Fibroblast of skin of back (primary cell): ENCODE measurements at places on chromosomes 2 and 18.

DNA sequence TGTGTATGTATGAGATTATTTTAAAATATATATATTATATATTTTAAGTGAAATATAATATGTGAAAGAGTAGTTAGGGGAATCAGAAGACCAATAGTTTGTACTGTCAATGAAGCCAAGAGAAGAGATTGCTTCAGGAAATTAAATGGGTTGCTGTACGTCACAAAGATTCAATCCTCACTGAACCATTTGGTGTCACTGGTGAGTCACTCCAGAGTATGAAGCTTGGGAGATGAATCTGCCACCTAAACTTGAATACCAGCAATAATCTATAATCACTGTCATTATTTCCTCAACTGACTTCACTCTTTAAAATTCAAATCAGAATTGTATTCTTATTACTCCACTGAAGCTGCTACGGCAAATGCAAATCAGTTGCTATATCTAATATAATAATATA, 41.9 kb upstream of the SCN9A start:
- DNase-seq = peak; percentile 65

- DNase-seq = no peak
Measured at GRCh38 chr2:191851158-191851557, 4.3 kb upstream of the CAVIN2 start.

DNA sequence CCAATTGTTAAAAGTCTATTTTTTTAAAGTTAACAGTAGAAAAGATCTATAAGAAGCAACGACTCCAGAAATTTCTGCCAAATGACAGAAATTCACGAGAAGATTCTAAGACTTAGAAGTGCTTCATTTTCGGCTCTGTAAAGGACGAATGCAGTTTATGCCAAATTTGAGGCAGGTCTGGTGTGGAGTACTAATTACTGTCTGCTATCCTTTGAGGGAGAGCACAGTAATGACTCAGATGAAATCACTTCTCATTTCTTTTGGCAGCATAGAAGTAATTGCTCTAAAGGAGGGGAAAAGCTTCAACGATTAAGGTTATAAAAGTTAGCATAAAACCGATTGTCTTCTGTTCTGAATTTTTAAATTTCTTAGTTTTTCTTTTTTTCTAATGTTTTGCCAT, 11.4 kb downstream of the G6PC2 start:
- no peak for DNase-seq

GRCh38 chr18:42100911-42101310, 145.9 kb downstream of the PIK3C3 start:
- no peak for DNase-seq

DNA sequence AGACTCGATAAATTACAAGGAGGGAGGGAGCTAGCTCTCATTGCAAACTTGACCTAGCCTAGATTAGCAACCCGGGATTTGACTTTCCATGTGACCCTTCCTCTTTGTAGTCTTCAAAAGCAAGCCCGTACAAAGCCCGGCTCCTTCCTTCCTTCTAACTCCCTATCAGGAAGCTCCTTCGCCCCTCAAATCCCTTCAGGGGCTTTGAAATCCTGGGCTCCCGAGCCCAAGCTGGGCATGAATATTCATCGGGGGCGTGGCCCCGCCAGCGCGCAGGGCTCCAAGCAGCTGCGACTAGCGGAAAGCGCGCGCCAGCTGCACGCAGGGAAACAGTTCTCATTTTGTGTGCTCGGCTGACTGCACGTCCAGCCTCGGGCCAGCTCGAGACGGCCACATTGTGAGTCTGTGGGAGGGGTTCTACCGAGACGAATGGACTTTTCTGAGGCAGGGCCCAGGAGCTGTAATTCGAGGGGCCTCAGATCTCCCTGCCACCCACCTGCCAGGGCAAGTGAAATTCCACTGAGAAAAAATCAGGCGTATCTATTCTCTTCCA, 84.0 kb upstream of the PELI1 start:
- DNase-seq = peak; percentile 62

DNA sequence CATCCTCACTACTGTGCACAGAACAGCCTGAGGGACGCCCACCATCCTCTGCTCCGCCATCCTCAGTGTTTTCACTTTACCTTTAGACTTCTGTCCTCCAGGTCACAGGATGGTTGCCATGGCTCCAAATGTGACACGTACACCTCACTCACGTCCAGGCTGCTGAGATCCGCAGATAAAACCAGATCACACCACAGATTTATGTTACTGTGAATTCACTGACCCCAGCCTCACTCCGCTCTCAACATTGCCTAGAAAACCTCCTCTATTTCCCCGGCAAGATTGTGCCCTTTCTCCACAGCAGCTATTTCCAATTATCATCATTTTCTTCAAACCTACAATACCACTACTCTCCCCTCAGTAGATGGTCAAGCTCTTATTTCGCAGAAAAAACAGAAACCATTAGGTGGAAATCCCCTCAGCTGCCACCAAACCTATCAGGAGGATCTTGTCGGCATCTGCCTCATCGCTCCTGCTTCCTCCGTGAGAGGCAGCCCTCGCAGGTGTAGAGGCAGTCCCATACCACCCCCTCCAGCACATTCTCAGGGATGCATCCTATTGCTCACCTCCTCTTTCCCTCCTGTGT, 49.8 kb upstream of the SLC1A4 start:
- DNase-seq = no peak

- DNase-seq = no peak
Measured at GRCh38 chr2:181517685-181518301, 60.6 kb downstream of the ITGA4 start.

GRCh38 chr18:12308386-12309100, 502 bp downstream of the TUBB6 start:
- peak; percentile 89 for DNase-seq

DNA sequence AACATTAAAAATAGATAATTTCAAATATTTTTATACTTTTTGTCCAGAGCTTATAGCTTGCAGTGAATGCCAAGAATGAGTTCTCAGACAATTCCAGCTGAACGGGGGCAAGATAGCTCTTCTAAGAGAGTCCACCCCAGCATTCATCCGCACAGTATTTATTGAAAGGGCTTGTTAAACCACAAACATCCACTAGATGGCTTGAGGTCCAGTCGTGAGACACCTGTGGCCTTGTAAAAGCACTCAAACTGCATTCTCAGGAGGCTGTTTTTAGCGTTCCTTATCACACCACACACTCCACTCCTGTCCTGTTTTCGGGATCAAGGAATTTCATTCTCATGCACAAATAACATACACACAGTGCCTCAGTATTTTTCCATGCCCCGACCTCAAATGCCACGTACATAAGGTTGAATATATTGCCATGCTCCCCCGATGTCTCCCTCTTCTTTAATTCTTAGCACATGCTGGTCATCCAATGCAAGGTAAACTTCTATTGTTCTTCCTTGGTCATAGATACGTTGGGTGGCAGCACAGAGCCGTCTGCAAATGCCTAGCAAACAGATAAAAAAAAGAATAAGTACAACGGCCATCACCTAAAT, 47.4 kb downstream of the DNAJC10 start:
- DNase-seq = peak; percentile 27

DNA sequence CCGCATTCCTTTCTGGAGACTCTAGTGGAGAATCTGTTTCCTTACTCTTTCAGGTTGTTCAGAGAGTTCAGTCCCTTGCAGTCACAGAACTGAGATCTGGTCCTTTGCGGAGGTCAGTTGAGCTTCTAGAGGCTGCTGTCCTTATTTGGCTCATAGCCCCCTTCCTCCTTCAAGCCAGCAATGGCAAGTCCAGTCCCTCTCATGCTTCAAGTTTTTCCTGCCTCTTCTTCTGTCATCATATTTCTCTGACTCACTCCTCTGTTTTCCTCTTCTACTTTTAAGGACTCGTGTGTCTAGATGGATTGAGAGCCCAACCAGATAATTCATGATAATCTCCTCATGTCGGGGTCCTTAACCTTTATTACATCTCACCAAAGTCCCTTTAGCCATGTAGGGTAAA, 173.5 kb upstream of the FOSL2 start:
- DNase-seq = no peak

DNA sequence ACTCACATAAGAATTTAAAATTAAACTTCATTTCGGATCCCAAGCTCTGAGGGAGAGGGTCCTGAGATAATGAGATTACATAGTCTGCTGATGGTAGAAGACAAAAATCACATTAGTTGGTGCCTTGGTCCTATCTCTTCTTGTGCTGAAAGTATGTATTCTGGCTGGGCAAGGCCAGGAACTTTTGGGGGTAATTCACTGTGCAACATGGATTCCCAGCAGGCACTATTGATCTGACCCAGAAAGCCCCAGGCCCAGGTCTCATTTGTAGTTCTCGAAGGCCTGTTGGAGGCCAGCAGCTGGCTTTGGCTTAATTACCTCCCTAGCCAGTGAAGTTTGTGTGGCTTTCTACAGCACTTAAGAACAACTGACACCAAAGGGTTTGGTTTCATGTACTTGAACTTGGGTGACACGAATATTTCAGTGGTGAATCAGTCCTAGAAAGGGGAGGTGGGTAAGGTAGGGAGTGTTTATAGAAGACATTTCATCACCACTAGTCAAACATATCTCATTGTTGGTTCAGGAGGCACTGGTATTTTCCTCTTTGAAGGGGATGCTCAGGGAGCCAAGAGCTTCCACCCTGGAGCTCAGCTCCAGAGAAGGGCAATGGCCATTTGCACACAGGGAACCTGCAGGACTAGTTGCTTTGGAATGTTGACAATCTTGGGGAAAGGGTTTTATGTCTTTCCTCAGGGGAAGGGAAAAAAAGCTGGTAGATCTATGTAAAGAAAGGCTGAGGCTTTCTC, 217.8 kb downstream of the OSR1 start:
- peak; percentile 99 for DNase-seq

GRCh38 chr2:187297801-187298200, 150.3 kb downstream of the CALCRL start:
- peak; percentile 42 for DNase-seq

DNA sequence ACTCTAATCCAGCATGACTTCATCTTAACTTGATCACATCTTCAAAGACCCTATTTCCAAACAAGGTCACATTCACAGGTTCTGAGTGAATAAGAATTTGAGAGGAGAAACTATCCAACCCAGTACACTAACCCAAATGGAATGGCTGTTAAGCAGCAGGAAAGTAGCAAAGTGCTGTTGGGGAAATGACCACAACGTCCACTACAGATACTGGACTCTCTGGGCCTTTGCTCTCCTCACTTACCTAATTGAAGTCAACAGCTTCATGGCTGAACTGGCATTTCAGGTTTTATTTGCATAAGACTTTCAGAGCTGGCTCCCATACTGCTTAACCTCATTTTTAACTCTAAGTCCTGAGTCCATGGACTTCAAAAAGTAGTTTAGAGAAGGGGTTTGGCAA, 38.0 kb upstream of the ACVR2A start:
- no peak for DNase-seq

DNA sequence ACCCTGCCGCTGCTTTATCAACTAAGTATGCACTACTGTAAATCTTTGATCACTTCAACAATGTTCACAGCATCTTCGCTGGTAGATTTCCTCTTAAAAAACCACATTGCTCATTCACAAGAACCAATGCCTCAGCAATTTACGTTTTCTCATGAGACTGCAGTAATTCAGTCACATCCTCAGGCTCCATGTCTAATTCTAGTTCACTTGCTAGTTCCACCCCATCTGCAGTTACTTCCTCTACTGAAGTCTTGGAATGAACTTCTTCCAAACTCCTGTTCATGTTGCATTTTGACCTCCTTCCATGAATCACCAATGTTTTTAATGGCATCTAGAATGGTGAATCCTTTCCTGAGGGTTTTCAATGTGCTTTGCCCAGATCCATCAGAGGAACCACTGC, 35.8 kb downstream of the PRELID3A start:
- no peak for DNase-seq

DNA sequence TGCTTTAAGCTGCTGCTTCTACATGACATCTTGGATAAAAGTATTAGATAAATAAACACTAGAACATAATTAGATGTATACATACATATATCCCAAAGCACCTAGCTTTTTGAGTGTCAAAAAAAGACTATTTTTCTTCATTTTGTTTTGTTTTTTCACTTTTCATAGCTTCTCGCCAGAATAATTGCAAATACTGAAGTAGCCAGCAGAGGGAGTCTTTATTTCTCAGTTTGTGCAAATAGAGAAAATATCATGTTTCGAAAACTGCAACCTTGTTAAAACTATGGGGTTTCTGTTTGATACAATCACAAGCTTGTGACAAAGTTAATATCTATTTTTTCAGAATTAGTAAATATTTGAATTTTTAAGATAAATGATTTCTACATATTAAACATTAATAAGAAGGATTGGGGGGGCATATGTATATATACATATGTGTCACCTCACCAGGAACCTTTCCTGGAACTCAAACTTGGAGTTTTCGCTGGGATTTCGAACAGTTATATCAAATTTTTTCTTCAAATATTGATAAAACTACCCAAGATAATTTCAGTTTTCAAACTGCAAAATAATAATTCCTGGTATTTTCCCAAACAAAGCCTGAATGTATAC, 61.0 kb downstream of the GRB14 start:
- DNase-seq = peak; percentile 35

- DNase-seq = peak; percentile 52
Measured at GRCh38 chr2:23636426-23636825, 251.4 kb downstream of the KLHL29 start.

GRCh38 chr18:48032876-48033789, 102.7 kb upstream of the SMAD2 start:
- peak; percentile 56 for DNase-seq

DNA sequence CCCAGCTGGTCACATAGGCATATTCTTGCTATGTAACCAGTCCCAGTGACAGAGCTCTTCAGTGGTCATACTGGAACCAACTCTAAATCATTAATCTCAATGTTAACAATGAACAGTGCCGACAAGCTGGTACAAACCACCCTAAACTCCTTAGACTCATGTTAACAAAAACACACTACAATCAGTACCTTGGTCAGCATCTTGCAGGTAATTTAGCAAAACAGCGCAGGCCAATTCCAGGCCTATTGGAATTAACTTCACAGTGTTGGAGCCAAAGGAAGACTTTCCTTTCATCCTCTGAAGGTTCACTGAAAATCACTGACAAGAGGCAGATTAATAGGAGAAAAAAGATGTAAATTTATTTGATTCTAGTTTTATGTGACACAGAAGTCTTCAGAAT, 396.4 kb downstream of the PIK3C3 start:
- no peak for DNase-seq

DNA sequence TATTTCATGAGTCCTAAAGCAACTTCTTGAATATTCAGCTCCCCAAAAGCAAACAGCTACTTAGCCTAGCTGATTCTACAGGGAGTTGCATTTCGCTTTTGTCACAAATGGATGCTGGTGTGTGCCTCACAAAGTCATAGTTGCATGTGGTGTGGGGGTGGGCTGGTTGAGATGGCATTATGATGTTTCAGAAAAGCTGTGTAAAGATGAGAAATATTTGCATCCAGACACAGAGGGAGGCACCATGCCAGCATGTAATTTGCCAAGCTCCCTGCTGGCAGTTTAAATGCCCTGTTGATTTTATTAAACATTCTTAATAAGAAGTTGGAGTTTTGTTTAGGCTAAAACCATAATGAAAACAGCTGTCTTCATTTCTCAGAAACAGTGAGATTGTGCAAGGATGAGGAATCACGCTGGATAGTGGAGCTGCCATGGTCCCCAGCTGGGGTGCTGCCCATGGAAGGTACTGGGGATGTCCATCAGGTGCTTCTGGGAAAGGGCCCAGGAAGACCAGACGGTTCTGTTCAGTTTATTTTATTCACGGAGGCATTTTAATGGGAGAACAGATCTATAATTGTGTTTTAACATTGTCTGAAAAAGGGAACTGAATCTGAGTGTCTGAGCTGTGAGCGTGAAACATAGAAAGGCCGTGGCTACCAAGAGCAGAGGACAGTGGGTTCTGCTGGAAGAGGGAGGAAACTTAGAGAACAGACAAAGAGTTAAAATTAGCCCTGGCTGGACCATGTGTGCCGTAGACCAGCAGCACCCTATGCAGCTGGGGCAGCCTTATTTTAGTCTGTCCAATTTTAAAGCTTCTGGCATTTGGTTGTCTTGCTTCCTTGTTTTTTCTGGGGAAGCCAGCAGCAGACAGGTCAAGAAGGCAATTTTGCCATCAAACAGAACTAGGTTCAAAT, 177.1 kb downstream of the FAM210A start:
- no peak for DNase-seq
